ENCODE measurements at places on chromosomes 2 and 18. TPM values are rescaled to one million over a fixed set of nuclear protein-coding genes. Genes with fewer than 3 reads are reported as not detected.
A peak's percentile ranks its signal among the peaks of the same experiment; 100 is the strongest.

DNA sequence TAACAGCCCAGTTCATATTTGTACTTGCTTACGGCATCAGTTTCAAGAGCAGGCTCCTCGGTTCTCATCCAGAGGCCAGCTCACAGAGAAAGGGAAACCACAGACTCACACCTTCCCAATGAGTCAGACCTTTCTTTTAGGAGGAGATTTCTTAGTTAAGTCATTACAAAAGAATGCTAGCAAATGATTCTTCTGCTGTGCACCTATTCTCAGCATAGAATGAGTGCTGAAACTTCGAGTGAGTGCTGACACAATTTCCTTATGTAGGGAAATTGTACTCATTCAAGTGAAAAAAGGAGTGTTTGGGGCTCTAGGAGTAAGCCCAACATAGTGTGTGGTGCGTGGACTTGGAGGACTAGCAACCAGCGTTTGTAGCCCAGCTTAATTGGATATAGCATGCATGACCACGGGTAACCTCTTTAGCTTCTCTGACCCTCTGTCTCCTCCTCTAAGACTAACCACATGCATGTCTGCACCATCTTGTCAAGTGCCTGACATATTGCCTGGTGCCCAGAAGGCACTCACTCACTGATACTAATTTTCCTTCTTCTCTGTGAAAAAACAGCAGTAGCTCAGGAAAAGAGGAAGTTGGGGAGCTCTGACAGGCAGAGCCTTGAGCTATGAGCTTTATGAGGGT lies 87.0 kb downstream of the ALPK2 start:
- DNase-seq, result no peak

GRCh38 chr2:65766768-65767267 lies 334.4 kb upstream of the SPRED2 start:
- DNase-seq, result no peak

DNA sequence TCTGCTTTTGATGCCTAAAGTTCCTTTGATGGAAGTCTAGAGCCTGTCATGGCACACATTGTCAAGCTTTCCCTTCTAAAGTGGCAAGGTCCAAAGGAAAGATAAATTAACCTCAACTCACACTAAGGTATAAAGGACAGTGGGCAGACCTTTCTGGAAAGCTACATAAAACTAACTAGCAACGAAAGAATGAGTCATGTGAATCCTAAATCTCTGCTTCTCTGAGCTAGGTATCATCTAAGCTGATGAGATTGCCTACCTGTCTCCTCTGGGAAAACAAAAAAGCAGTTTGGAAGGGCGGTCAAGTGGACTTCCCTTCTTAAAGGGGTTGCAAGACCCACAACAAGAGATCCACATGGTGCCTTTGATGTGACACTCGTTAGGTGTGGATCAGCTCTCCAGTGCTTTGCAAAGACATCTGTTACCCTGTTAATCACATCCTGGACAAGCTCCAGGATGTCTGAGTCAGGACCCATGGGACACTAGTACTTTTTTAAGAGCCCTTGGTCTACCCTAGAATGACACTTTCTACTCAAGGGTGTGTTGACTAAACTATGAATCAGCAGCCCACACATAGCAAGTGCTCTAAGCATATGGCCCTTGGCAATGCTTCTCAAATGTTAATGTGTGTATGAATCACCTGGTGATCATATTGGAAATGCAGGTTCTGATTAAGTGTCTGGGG lies 173.5 kb downstream of the ALK start:
- DNase-seq, result no peak

DNA sequence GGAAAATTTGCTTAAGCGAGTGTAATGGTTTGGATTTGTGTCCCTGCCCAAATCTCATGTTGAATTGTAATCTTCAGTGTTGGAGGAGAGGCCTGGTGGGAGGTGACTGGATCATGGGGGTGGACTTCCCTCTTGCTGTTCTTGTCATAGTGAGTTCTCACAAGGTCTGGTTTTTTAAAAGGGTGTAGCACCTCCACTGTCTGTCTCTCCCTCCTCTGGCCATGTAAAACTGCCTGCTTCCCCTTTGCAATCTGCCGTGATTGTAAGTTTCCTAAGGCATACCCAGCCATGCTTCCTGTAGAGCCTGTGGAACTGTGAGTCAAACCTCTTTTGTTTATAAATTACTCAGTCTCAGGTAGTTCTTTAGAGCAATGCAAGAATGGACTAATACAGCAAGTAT lies 6.6 kb downstream of the YIPF4 start:
- no peak for DNase-seq

- DNase-seq, result no peak
Measured at GRCh38 chr2:36173760-36174404, 181.7 kb upstream of the CRIM1 start.

DNA sequence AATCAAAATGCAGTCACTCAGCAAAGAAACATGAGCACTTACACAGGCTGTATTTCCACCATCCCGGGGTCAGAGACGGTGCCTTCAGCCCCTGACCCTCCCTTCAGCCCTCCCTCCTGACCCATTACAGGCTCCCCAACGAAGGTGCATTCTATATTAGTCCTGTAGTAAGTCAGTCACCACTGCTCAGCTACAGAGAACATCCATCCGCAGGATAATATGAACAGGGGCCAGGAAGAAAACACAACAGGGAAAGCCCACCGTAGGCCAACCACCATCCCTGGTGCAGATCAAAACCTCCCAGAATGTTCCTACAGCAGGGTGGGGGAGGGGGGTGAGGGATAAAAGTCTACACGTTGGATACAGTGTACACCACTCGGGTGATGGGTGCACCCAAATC lies 15.1 kb downstream of the PXDN start:
- DNase-seq, result no peak

GRCh38 chr2:144510294-144510991 lies 9.5 kb downstream of the ZEB2 start:
- DNase-seq, result no peak

GRCh38 chr2:173126819-173127218 lies 51.2 kb downstream of the MAP3K20 start:
- no peak for DNase-seq

DNA sequence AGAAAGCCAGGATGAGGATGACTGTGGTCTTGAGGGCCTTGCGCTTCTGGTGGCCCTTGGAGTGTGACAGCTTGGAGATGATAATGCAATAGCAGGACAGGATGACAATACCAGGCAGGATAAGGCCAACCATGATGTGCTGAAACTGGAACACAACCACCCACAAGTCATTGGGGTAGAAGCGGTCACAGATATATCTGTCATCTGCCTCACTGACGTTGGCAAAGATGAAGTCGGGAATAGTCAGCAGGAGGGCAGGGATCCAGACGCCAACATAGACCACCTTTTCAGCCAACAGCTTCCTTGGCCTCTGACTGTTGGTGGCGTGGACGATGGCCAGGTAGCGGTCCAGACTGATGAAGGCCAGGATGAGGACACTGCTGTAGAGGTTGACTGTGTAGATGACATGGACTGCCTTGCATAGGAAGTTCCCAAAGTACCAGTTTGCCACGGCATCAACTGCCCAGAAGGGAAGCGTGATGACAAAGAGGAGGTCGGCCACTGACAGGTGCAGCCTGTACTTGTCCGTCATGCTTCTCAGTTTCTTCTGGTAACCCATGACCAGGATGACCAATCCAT lies 2.7 kb downstream of the CXCR4 start:
- no peak for DNase-seq

DNA sequence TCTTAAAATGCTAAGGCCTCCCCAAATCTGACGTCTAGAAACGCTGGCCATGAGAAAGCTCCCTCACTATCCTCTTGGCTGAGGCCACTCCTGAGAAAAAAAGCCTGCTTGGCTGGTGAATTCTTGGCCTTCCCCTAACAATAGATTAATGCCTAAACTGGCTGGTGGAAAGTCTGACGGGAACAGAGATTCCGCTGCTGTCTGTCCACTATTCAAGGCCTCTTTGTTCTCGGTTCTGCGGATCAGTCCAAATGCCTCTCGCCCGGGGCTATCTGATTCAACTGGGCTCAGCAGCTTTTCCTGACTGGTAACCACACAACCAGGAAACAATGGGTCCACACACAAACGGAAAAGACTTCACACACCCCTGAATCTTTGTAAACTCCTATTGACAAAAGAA lies 27.2 kb downstream of the PXDN start:
- DNase-seq, result no peak

GRCh38 chr2:174708713-174709112 lies 55.6 kb downstream of the CHRNA1 start:
- no peak for DNase-seq

- no peak for DNase-seq
Measured at GRCh38 chr2:218008060-218009040, 5.6 kb upstream of the TNS1 start.

DNA sequence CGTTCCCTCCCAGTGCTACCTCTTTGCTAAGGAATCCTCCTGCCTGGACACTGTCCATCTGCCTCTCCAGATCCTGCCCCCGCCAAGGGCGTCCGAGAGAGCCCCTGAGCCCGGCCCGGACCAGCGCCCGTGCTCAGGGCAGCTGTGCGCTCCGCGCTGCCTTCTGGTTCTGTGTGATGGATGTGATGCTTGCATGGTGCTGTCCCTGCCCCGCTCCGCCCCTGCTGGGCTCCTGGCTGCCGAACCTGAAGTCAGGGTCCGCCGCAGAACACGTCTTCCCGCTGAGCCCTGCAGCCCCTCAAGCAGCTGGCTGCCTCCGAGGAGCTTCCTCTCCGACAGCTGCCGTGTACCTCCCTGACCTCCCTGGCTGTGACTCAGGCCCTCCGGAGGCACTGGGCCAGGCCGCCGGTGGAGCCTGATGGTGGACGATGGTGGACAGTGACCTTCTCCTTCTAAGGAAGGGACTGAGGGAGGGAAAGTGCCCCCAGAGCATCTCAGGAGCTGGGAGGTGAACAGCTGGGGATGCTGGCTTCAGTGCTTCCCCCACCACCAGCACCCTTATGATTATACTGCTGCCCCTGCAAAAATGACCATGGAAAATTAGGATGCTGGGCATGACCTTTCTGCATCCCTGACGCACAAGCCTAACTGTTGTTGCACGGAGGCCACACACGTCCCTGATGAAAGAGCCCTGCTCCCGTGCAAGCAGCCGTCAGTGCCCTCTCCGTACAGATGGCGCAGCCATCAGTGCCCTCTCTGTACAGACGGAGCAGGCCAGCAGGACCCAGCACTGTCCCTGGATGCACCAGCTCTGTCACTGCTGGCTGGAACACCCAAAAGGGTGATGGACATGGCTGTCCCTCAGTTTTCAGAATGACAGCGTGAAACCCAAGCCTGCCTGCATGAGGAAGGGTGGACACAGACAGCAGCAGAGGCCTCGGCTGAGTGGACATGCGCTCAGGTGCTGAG lies 99.3 kb downstream of the TPO start:
- DNase-seq, result no peak

- DNase-seq, result no peak
Measured at GRCh38 chr2:55590810-55591440, 26.5 kb downstream of the PPP4R3B start.

DNA sequence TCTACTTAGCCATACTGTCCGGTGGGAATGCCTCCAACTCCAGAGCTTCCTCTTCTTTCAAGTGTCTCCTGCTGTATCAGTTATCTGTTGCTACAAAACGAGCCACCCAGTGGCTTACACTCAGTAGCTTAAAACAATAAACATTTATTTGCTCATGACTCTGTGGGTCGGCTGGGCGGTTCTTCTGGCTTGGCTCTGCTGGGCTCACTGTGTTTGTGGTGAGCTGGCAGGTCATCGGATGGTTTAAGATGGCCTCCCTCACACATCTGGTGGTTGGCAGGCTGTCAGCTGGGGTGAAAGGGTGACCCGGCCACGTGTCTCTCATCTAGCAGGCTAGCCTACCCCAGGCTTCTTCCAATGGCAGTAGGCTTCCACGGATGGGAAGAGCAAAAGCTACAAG lies 122.4 kb upstream of the SLC1A4 start:
- DNase-seq, result peak; percentile 69

- DNase-seq, result no peak
Measured at GRCh38 chr2:202592566-202592965, 42.2 kb upstream of the FAM117B start.

DNA sequence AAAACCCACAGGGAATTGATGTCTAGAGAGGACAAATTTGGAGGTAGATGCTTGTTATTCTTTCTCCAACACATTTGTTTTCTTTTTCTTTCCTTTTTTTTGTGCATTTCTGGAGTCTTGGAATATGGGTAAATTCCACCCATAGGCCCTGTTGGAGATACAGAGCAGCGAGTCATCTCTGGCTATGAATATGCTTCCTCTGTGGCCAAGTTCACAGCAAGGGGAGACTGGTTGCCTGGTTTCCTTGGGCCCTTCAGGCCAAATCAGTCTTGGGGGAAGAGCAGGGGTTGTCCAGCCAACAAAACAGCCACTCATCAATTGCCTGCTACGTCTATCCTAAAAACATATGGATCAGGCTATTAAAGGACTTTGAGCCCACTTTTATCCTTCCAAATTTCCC lies 27.5 kb downstream of the SP100 start:
- no peak for DNase-seq

- DNase-seq, result no peak
Measured at GRCh38 chr2:138959031-138959430, 178.8 kb upstream of the NXPH2 start.

- no peak for DNase-seq
Measured at GRCh38 chr2:45210462-45211195, 201.4 kb upstream of the SIX2 start.

- no peak for DNase-seq
Measured at GRCh38 chr2:127829845-127830246, 18.9 kb upstream of the WDR33 start.

GRCh38 chr18:9824474-9824832 lies 61.3 kb upstream of the TXNDC2 start:
- no peak for DNase-seq

DNA sequence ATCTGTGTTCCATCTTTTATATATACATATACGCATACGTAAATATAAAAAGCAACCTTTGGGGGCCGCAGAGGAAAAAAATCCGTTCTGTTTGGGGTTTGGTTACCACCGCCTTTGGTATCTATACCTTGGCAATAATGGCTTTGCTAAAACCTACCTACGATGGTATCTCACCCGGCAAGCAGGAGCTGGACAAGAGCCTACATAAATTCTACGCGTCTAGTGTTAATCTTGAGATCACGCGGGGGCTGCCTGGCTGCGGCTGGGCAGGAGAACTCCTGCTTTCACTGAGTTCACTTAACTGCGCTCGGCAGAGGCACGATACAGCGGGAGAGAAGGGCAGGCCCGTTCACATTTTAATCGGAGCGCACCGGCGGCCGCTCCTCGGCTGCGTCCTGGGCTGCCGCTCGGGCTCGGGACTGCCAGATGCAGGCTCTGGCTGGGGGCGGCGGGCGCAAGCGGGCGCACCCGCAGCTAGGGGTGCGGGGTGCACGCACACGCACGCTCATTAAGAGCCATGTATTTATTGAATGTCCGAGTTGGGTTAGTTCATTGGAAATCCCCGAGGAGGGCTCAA lies 1.7 kb upstream of the POU3F3 start:
- no peak for DNase-seq

The SPATA3 gene
- not detected for total RNA-seq

The CDKL4 gene
- total RNA-seq, result 2.7 TPM

The XDH gene
- total RNA-seq, result 0.13 TPM

The ATP8B1 gene
- 6.0 TPM for total RNA-seq

The CPO gene
- total RNA-seq, result not detected

The OXER1 gene
- total RNA-seq, result 5.8 TPM

The VWA3B gene
- 2.2 TPM for total RNA-seq

The GCG gene
- total RNA-seq, result not detected
